ENCODE measurements at places on chromosomes 6 and 20.

DNA sequence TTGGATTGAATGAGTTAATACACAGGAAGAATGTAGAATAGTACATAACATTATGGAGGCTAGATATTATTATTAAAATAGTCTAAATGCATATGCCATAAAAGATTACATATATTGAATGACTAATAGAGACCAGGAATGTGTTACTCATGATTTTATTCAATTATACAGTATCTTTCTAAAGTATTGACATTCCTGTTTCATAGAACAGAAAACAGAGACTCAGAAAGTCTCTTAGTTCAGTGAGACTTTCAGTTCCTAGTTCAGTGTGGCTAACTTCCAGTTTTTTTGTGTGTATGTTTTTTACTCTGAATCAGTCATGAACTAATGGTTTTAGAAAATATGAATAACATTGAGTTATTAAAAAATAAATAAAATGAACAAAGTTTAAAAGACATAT, 34.6 kb upstream of the TMEM244 start:
- no peak for DNase-seq

DNA sequence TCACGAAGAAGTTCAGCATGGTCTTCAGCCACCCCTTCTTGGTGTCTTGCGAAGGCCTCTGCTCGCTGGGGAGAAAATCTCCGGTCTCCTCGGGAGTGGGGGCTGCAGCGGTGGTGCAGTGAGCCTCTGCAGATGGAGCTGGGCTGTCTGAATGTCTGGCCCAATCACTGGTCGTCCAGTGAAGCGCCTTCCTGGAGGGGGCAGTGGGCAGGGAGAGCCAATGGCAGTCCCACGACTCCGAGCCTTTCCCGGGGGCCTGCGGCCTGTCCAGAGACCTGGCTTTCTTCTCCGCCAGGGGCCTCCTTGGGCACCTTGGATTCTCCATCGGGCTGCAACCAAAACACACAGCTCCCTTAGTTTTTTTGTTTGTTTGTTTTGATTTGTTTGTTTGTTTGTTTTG, 6.3 kb downstream of the BNIP5 start:
- DNase-seq = no peak

DNA sequence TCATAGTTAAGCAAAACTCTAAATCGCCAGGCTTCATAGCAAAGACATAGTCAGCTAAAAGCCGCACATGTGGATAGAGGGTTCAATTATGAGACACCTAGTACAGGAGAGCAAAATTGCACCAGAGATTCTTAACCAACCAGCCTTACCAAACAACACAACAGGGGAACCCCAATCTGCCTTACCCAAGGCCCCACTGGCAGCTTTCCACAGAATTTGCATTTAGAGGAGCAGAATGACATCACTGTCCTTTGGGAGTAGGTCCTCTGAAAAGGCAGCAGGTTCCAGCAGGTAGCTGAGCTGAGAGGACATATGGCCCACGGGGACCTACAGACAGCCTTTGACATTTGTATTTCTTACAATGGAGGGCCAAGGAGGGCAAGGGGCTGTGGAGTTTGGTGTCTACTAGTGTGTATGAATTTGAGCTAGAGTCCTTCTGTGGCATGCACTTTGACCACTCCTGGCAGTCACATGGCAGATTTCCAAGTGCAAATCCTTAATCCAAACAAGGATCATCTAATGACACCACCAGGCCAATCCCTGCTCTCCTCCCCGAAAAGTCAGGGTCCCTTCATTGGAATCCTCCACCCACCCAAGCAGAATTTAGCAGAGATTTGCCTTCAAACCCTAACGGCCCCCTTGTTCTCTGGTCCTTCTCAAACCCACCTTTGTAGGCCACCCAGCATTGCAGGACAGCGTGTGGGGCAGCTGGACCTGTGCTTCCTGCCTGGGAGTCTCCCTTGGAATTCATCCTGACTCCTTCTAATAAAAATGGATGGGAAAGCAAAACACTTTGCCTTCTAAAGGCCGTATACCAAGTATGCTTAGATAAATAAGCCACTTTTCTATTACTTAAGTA, 171.2 kb upstream of the SUPT3H start:
- no peak for DNase-seq

DNA sequence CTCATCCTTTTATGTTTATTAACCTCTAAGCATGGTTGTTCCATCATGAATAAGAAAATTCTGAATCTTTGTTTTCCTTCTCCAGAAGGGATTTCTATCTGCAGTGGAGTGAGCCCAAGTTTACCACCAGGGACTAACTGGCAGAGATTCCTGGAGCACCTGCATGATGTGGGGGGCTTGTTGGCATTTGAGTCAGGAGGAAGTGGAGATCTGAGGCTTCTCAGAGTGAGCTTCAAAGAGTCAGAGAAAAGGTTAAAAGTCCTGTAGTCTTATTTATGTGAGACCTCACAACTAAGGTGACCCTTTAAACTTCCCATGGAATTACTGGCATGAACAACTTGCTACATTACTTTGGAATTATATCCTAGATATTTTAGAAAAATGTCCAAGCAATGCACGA, 138.1 kb upstream of the SLC24A3 start:
- no peak for DNase-seq

DNA sequence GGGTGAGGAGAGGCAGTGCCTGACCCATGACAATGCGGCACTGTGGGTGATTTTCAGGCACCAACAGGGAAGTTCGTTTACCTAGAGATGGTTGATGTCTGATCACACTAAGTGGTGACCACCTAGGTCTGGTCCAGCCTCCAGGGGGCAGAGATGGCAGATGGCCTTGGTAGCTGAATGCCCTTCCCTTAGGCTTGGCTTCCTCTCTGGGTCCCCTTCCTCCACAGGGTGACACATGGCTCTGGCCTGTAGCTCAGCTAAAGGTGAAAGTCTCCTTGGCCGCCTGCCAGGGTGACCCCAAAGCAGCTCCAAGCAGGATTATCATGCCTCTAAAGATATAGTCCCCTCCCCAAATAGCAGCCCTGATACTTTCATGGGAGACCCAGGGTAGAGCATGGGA, 6.4 kb downstream of the GDAP1L1 start:
- DNase-seq = no peak

DNA sequence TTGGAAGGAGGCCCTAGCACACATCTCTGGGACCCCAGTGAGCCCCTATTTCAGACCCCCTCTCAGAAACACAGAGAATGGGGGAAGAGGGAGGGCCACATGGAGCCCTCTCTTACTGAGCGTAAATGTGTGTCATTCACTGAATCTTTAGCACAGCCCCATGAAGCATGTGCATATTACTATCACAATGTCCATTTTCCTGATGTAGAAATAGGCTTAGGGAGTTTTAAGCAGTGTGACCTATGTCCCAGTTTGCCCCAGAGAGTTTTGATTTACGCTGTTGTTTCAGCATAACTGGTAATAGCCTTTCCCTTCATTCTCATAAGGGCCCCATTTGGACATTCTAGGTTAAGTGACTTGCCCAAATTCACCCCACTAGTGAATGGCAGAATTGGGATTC, 25.0 kb upstream of the TCP11 start:
- DNase-seq = no peak

GRCh38 chr20:31687777-31688176, 34.9 kb downstream of the BCL2L1 start:
- DNase-seq = no peak

DNA sequence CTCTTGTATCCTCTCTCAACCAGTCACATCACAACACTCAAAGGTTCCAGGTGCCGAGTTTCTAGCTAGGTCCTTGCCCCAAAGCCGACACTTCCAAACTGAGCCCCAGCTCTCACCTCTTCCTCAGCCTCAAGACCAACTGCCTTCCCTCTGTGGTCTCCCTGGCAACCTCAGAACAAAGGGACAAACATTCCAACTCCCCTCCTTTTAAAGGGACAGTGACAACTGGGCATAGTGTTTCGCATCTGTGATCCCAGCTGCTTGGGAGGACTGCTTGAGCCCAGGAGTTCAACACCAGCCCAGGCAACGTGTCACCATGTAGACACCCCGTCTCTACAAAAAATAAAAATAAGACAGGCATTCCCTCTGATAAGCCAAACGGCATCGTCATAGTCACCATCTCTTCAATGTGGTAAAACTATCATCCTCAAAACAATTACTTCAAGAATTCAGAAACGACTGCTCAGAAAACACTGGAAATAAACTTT, 11.3 kb downstream of the DIDO1 start:
- peak; percentile 43 for DNase-seq

- DNase-seq = no peak
Observed at GRCh38 chr6:85157311-85157710, 292.6 kb upstream of the NT5E start.

GRCh38 chr6:158962371-158962770, 37.6 kb downstream of the RSPH3 start:
- peak; percentile 64 for DNase-seq

- DNase-seq = no peak
Observed at GRCh38 chr20:37273988-37274387, 12.4 kb upstream of the GHRH start.

DNA sequence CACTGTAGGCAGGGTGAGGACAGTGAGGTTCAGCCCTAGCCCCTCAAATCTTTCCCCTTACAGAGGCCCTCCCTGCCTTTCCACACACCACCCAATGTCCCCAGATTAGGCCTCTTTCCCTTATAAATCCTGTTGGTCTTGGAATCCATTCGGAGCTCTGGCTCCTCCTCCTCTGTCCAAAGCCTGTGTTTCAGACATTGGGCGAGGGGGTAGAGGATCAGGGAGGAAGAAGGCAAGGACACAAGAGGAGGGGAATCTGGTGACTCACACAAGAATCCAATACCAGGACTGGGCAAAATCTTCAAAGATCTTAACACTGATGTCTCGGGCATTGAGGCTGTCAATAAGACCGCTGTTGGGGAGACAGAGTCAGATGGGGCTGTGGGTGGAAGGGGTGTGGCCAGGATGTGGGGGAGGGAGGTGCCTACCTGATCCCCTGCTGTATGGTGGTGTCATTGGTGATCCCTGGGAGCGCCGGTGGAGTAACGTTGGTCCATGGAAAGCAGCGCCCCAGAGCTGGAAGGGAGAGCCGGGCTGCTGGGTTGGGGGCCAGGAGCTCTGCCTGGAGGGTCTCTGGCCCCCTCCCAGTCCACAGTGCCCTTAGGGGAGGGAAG, 7.6 kb downstream of the SLC44A4 start:
- no peak for DNase-seq

GRCh38 chr6:25489399-25489798, 162.6 kb upstream of the SCGN start:
- DNase-seq = no peak

DNA sequence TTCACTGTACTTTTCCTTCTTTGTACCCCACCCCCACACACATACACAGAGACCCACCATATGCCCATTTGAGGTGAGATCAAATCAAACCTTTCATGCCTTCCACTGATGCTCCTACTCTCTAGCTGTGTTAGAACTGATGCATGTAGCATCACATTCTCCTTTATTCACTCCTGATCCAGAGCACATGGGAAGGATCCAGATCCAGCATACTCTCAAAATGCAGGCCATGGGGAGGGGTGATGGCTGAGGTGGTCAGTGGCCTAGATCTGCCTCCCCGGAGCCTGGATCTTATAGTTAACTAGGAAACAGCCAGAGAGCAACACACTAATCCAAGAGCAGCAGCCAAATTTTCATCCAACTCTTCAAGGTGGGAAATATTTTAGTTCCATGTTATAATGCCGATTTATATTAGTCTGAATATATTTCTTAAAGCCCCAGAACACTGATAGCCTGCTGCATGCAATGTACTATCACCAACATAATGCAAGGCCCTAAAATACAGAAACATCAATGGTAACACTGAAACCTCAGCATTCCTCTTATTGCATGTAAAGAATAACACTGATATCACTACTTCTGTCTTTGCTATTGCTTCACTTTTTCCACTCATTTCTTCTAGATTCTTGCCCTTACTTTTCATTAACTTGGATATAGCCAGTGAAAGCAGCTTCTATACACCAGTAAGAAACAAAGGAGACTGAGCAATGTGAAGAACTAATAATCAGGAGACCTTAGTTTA, 126.8 kb upstream of the BEND6 start:
- no peak for DNase-seq

- DNase-seq = peak; percentile 84
Observed at GRCh38 chr6:37168811-37169495, 999 bp upstream of the PIM1 start.

All from AG20443 (cell line).